ENCODE measurements at places on chromosomes 6 and 20.

DNA sequence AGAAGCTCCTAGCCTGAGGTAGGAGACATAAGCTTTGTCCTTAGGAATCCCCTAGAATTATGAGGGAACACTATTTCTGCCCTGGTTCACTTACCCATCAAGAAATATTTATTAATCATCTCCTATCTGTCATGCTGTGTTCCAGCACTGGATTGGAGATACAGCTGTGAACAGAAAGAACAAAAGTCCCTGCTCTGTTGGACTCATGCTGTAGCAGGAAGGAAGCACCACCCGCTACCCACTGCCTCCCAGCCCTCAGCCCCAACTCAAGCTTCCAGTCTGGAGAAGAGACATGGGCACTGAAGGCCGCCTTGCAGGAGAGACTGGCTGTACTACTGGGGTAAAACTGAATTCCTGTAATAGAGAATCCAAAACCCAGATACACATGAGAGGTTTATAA is 78.0 kb downstream of the MDGA1 start:
- DNase-seq = no peak

- DNase-seq = no peak
Measured at GRCh38 chr20:640674-641515, 12.1 kb downstream of the SRXN1 start.

- no peak for DNase-seq
Measured at GRCh38 chr6:108133594-108134179, 32.1 kb upstream of the NR2E1 start.

DNA sequence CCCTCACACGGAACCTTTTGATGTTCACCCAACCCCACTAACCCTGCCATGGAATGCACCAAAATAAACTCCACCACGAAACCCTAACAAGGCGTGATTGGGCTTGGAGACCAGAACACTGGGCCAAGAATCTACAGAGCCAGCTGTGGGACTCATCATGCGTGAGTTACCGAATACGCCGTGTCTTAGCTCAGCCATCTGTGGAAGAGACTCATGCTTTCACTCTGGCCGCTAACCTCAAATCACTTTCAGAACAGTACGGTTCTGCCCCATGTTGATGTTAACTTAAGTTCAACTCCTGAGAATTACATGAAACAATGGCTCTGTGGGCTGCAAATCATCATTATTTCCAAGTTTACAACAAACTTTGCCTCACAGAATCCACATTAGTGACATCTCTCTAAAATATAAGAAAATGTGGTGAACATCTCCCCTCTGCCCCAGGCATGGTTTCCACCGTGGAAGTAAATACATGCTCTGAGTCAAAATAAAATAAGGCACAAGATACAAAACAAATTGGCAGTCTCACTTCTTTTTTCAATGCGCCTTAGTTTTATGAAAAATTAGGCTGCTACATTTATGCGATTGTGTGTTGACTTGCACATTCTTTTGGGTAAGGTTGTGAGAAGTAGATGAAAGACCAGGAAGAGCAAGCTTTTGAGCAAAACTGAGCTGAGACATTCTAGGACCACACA is 308.9 kb upstream of the EXOC2 start:
- no peak for DNase-seq

GRCh38 chr6:75418233-75418632 is 75.4 kb downstream of the FILIP1 start:
- no peak for DNase-seq

- DNase-seq = no peak
Measured at GRCh38 chr6:13678255-13678983, 33.2 kb downstream of the RANBP9 start.

- no peak for DNase-seq
Measured at GRCh38 chr20:7195704-7196103, 428.2 kb downstream of the BMP2 start.

DNA sequence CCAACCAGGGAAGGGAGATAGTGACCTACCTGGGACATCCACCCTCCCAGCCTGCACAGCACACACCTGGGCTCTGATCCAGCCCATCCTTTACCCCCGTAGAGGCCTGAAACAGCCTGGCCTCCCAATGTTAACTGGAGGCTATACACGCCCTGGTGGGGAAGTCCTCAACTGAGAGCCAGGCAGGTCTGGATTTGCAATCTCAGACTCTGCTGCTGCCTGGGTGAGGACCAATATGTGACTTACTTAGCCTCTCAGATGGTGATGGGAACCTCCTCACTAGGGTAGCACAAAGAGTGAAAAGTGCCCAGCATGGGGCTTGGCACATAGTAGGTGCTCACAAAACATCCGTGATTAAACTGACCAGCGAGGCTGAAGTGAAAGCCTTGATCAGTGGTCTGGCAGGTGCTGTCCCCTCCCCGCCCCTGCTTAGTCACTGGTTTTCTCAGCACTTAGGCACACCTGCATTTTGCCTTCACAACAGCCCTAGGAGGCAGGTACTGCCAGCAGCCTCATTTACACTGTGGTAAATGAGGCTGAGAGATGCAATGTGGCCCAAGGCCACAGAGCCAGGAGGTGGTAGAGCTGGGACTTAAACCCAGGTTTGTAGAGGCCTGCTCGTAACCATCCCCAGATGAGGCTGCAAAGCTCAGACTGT is 12.4 kb downstream of the PEDS1 start:
- no peak for DNase-seq
